ENCODE measurements at places on chromosomes 16 and 17.

DNA sequence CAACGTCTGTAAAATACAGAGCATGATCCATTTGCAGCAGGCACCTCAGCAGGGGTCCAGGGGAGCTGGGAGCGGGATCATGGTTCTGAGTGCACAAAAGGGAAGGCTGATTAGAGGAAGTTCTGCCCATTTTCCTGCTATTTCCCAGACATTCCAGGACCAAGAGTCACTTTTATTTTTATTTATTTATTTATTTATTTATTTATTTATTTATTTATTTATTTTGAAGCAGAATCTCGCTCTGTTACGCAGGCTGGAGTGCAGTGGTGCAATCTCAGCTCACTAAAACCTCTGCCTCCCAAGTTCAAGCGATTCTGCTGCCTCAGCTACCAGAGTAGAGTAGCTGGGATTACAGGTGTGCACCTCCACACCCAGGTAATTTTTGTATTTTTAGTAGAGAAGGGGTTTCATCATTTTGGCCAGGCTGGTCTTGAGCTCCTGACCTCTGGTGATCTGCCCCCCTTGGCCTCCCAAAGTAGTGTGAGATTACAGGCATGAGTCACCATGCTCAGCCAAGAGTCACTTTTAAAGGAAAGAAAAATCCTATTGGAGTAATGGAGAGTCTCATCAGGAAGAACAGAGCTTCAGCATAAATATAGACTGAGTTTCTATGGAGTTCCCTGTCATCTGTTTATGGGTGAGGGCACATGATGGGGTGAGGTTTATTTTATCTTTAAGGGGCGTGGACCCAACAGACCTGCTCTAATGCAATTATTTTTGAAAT, 355.2 kb downstream of the HAPSTR1 start:
- H3K27me3 ChIP-seq = no peaks in the 10 kb centered on the region
- H3K36me3 ChIP-seq = no peaks in the 10 kb centered on the region
- H3K4me3 ChIP-seq = no peak overlapping the region
- no peak for DNase-seq
- no peaks in the 10 kb centered on the region for H3K4me1 ChIP-seq
- H3K27ac ChIP-seq = no peak overlapping the region

DNA sequence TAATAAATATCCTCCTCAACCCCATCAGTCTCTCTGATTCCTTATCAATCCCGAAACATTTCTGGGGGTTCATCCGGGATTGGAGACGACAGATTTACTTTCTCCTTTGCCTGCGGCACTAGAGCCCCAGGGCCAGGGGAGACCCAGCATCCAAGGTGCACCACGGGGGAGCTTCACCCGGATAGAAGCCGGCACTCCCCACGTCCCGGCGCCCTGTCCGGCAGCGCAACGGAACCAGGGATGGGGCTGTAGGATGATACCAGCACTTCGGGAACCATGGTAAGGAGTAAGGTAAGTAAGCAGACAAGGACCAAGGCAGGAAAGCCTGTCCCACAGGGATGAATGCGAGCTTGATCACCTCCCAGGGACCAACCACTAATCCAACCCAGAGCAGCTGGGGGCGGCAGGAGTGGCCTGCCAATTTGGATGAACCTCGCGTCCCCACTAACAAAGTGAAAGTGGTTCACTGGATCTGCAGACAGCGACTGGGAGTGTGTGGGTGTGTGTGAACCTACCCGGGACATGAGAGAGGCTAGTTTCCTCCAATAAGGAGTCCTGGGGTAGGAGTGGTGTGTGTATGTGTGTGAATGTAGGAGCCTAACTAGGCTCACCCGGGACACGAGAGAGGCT, 11.9 kb downstream of the POLR3K start:
- H3K27me3 ChIP-seq = no peaks in the 10 kb centered on the region
- H3K4me3 ChIP-seq = no peak overlapping the region

GRCh38 chr17:29051731-29052130, 8.8 kb downstream of the PIPOX start:
- no peaks in the 10 kb centered on the region for H3K36me3 ChIP-seq
- no peak overlapping the region for H3K27ac ChIP-seq
- no peak overlapping the region for H3K4me3 ChIP-seq
- DNase-seq = no peak

GRCh38 chr16:11254913-11255736, 879 bp downstream of the SOCS1 start:
- H3K4me3 ChIP-seq = peak overlapping the region; percentile 93
- no peaks in the 10 kb centered on the region for H3K27me3 ChIP-seq
- DNase-seq = no peak
- H3K27ac ChIP-seq = no peak overlapping the region
- 0 out of 2 replicates have a peak, but pooled peaks cover 3% of the 10 kb centered on the region for H3K4me1 ChIP-seq

DNA sequence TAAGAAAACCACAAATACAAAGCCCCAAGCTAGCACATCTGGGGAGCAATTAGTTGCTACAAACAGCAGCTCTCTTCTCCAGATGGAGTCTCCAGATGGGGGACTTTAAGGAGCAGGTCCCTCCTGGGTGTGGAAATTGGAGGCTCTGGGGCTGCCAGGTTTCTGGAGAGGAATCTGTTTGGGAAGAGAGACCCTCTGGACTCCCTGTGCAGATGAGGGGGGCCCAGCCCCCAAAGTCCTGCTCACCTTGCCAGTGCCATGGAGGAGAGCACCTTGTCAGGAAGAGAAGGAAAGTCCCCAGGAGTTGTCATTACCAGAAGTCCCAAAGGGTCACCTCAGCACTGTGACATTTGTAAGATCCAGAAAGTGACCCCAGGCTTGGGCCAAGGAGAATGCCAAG, 14.8 kb downstream of the TEKT5 start:
- DNase-seq = no peak
- H3K27ac ChIP-seq = no peak overlapping the region
- H3K4me1 ChIP-seq = no peaks in the 10 kb centered on the region

DNA sequence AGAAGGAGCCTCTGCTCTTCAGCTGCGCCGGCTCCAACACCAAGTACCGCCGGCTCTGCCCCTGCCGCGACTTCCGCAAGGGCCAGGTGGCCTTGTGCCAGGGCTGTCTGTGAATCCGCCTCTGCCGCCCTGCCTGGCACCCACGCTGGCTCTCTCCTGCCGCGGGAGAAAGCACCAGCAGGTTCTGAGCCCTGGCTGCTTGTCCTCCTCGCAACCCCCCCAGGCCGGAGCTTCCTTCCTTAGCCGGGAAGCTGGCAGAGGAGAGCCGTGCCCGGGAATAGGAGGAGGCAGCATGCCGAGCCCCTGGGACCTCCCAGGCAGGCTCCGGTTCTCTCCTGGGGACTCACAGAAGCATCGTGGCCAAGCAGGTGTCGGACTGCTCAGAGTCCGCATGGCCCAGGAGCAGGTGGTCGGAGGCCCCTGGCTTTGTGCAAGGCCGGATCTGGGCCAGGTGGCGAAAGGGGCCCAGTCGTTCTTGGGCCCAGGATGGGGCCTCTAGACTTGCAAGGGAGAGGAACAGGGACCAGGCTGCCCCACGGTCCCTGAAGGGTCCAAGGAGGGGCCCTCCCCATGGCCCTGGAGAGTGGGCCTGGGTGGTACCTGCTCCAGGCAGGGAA, 80.6 kb downstream of the MGAT5B start:
- H3K4me3 ChIP-seq = no peak overlapping the region
- no peaks in the 10 kb centered on the region for H3K4me1 ChIP-seq
- no peaks in the 10 kb centered on the region for H3K27me3 ChIP-seq
- H3K27ac ChIP-seq = no peak overlapping the region

GRCh38 chr16:23999663-24000062, 163.9 kb downstream of the PRKCB start:
- no peak overlapping the region for H3K27ac ChIP-seq
- no peak for DNase-seq
- no peaks in the 10 kb centered on the region for H3K27me3 ChIP-seq
- no peaks in the 10 kb centered on the region for H3K4me1 ChIP-seq

DNA sequence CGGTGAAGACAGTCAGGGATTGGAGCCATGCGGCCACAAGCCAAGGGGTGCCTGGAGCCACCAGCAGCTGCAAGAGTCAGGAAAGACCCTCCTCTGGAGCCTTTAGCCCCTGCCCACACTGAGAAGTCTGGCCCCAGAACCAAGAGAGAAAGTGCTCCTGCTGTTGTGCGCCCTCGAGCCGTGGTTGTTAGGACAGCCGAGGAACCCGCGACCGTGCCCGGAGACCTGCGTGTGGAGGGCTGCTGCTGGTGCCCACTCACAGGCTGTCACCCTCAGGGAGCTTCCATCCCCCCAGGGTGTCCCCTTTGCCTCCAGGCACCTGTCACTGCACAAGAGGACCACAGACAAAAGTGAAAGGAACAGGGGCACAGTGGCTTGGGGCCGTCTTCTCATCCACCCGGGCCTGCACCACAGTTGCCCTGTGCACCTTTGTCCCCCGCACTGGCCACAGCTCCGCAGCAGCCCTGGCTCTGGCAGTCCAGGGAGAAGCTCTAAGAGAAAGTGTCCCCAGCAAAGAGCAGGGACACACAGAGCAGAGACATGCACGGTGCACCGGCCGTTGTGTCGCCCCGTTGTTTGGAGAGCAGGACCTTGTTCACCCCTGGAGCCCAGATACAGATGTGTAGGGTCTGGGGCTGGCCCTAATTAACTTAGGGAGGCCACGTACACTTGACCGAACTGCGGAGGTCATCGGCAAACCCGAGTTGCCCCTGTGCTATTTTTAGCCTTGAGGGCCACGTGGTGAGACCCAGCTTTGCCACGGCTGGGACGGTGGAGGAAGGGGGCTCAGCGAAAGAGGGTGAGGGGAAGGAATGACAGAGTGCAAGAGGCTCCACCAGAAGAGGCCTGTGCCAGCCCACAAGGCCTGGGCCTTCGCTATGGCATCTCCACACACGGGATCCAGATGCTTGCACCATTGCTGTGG, 329.2 kb downstream of the C16orf95 start:
- no peak overlapping the region for H3K27ac ChIP-seq
- H3K27me3 ChIP-seq = no peaks in the 10 kb centered on the region
- no peak for DNase-seq
- H3K4me3 ChIP-seq = no peak overlapping the region
- H3K4me1 ChIP-seq = peaks cover 6% of the 10 kb centered on the region

- H3K27me3 ChIP-seq = no peaks in the 10 kb centered on the region
- no peaks in the 10 kb centered on the region for H3K36me3 ChIP-seq
- DNase-seq = no peak
Measured at GRCh38 chr17:72726936-72727335, 365.6 kb downstream of the SLC39A11 start.

DNA sequence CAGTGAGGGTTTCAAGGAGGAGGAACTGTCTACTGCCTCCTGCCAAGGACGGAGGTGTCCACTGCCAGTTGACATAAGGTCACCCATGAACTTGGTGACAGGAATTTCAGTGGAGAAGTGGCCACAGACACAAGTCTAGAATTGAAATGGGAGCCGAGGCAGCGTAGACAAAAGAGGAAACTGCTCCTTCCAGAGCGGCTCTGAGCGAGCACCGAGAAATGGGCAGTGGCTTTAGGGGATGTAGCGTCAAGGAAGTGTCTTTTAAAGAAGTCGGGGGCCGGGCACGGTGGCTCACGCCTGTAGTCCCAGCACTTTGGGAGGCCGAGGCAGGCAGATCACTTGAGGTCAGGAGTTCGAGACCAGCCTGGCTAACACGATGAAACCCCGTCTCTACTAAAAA, 3.1 kb upstream of the SERPINF1 start:
- H3K4me1 ChIP-seq = peaks cover 7% of the 10 kb centered on the region
- no peak overlapping the region for H3K4me3 ChIP-seq
- no peak for DNase-seq
- no peaks in the 10 kb centered on the region for H3K27me3 ChIP-seq
- H3K27ac ChIP-seq = no peak overlapping the region

- no peaks in the 10 kb centered on the region for H3K4me1 ChIP-seq
- H3K27ac ChIP-seq = no peak overlapping the region
- peaks cover 7% of the 10 kb centered on the region for H3K36me3 ChIP-seq
- no peak for DNase-seq
- H3K4me3 ChIP-seq = no peak overlapping the region
- H3K27me3 ChIP-seq = no peaks in the 10 kb centered on the region
Measured at GRCh38 chr17:4209611-4210010, 54.2 kb downstream of the ANKFY1 start.

DNA sequence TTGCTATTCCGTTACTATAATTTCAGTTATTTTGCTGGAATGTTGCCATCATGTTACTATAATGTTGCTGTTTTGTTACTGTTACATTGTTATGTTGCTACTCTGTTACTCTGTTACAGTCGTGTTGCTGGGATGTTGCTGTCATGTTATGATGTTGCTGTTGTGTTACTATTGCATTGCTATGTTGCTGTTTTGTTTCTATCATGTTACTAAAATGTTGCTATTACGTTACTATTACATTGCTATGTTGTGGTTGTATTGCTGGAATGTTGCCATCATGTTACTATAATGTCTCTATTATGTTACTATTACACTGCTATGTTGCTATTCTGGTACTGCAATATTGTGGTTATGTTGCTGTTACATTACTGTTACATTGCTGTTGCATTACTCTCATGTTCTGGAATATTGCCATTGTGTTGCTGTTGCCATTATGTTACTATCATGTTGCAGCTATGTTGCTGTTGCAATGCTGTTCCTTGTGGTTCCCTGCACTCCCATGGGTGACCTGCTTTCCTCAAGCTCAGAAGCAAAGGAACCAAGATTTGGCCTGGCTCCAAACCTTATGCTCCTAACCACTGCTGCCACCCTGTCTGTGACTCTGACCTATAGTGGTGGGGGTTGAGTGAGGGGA, 64.4 kb downstream of the ABCC6 start:
- no peak overlapping the region for H3K4me3 ChIP-seq
- no peaks in the 10 kb centered on the region for H3K36me3 ChIP-seq
- no peak for DNase-seq
- no peaks in the 10 kb centered on the region for H3K4me1 ChIP-seq
- H3K27ac ChIP-seq = no peak overlapping the region

- peaks cover 4% of the 10 kb centered on the region for H3K4me1 ChIP-seq
- no peak for DNase-seq
- no peaks in the 10 kb centered on the region for H3K27me3 ChIP-seq
- H3K36me3 ChIP-seq = no peaks in the 10 kb centered on the region
- no peak overlapping the region for H3K4me3 ChIP-seq
- H3K27ac ChIP-seq = no peak overlapping the region
Measured at GRCh38 chr17:50288306-50288705, 14.0 kb downstream of the TMEM92 start.

DNA sequence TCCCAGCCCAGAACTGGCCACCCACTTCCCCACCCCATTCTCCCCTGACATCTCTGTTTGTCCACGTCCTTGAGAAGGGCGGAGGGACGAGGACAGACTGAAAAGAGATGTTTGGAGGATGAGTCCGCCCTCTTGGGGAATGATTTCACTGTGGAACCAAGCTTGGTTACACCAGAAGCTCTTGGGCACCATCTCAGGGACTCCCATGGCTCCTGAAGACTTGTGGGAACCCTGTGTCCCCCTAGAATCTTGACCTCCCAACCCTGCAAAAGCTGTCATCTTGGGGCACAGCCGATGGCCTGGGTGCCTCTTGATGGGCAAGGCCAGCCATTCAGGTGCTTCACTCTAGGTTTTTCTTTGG, 25.9 kb upstream of the LITAF start:
- no peak for DNase-seq
- no peak overlapping the region for H3K4me3 ChIP-seq
- H3K27me3 ChIP-seq = no peaks in the 10 kb centered on the region
- H3K4me1 ChIP-seq = peaks cover 7% of the 10 kb centered on the region
- no peaks in the 10 kb centered on the region for H3K36me3 ChIP-seq

Measured in iPS DF 6.9 (cell line).